ENCODE measurements at places on chromosomes 7 and 10.
A peak's percentile ranks its signal among the peaks of the same experiment; 100 is the strongest.

DNA sequence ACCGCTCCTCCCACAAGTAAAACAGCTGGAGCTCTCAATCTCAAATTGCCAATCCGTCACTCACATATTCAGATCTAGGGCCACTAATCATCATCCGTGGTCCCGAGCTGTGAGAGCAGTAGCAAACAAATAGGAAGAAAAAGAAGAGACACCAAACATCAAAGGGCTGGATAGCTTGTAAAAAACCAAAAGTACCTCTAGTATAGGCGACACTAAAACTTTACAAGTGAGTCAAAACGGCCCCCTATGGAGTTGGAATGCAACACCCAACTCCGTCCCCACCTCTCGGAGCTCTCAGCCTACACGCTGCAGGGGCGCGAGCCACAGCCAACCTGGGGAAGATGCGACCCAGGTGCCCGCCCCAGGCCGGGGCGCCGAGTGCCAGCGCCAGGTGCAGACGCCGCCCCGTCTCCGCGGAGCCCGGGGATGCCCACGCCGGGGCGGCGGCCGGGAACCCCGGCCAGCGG, 581 bp downstream of the FAM3C start:
- DNase-seq: peak; percentile 22

GRCh38 chr7:16891338-16891737, 9.6 kb upstream of the AGR3 start:
- DNase-seq: peak; percentile 2

DNA sequence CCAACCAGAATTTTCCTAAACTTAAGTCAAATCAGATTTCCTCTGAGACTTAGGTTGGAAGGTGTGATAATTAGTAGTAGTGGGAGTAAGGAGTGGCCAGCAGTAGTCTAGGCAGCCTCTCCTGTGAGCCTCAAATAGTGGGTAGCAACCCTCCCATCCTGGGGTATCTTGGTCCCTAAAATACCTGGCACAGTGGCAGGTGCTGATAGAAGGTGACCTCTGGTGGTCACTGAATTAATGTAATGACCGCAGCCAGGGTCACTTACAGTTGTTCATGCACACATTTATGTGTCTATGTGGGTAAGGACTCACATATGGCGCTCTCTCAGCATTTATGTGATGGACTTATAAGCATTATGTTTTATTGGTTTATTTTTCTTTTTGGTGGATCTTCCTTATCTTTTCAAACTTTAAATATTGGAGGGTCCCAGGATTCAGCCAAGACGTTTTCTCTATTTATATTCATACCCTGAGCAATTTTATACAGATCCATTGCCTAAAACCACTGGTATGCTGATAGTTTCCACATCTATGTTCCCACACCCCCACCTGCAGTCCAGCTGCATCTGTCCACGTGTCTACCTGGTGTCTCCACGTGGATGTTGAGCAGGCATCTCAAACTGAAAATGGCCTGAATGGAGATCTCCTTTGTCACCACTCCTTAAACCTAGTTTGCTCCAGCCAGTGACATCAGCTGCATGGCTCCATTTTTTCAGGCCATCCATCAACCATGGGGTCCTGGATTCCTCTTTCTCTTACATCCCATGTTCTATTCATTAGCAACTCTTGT, 18.3 kb downstream of the BMPER start:
- no peak for DNase-seq

GRCh38 chr7:70505886-70506285, 626.1 kb upstream of the GALNT17 start:
- DNase-seq: no peak

DNA sequence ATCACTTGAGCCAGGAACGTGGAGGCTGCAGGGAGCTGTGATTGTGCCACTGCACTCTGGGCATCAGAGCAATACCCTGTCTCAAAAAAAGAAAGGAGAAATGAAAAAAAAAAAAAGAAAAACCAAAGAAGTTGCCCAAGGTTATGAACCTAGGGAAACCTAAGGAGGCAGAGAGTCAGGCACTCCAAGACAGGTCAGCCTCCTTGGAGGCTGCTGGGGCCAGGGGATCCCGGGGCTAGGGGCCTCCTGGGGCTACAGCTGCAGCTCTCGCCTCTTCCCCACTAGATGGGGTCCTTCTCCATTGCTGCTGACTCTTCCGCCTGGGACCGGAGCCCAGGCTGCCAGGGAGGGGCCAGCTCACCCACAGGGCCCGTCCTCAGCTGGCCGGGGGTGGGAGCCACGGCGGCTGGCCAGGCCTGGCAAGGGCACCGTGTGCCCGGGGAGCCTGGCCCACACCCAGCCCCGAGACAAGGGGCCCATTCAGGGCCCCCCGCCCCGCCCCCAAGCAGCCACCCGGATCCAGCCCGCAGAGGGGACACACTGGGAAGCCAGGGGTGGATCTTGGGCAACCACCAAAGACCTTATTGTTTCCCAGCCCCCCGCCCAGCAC, 1.7 kb upstream of the SPACDR start:
- DNase-seq: no peak

- no peak for DNase-seq
Measured at GRCh38 chr7:143048827-143049226, 3.3 kb upstream of the OR6V1 start.

- DNase-seq: no peak
Measured at GRCh38 chr7:139626817-139627216, 103.3 kb downstream of the CLEC2L start.

DNA sequence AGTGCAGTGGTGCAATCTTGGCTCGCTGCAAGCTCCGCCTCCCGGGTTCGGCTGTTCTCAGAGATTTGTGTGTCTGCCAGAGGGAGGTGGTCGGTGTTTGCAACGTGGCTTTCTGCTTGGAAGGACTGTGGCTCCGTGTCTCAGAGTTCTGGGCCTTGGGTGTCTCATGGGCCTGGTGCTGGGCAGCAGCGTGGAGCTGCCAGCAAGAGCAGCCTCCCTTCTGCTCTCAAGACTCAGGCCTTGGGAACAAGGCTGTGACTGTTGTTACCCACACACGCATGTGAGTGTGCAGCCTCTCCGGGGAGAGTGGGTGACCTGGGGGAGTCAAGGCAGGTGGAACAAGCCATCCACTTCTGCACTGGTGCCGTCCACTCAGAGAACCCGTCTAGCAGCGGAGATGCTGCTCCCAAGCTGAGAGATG, 52.0 kb downstream of the VIPR2 start:
- DNase-seq: no peak

- DNase-seq: no peak
Measured at GRCh38 chr10:50874723-50875122, 10.7 kb downstream of the A1CF start.

GRCh38 chr10:107443813-107444212, 279.3 kb upstream of the SORCS1 start:
- DNase-seq: no peak

- no peak for DNase-seq
Measured at GRCh38 chr10:1549591-1550290, 187.6 kb downstream of the ADARB2 start.

GRCh38 chr10:10460451-10460850, 557.2 kb upstream of the CELF2 start:
- no peak for DNase-seq

- DNase-seq: no peak
Measured at GRCh38 chr10:48926764-48927540, 12.7 kb downstream of the LRRC18 start.

- DNase-seq: no peak
Measured at GRCh38 chr7:47149208-47149839, 432.6 kb downstream of the TNS3 start.

DNA sequence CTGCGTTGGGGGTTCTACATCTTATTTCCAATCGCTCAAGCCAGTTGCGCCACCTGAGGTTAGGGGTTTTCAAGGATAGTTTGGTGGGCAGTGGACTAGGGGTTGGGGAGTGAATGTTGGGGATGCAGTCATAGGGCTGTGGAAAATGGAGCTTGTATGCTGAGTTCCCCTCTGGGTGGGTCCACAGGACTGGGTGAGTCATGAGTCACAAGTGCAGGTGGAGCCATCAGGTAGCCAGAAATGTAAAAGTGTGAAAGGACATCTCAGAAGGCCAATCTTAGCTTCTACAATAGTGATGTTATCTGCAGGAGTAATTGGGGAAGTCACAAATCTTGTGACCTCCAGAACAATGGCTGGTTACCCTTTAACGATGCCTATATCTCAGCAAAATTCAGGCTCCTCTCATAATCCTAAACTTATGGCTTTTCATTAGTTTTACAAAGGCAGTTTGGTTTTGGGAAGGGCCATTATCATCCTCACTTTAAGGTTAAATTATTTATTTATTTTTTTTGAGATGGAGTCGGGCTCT, 18.0 kb upstream of the MKRN1 start:
- DNase-seq: no peak

DNA sequence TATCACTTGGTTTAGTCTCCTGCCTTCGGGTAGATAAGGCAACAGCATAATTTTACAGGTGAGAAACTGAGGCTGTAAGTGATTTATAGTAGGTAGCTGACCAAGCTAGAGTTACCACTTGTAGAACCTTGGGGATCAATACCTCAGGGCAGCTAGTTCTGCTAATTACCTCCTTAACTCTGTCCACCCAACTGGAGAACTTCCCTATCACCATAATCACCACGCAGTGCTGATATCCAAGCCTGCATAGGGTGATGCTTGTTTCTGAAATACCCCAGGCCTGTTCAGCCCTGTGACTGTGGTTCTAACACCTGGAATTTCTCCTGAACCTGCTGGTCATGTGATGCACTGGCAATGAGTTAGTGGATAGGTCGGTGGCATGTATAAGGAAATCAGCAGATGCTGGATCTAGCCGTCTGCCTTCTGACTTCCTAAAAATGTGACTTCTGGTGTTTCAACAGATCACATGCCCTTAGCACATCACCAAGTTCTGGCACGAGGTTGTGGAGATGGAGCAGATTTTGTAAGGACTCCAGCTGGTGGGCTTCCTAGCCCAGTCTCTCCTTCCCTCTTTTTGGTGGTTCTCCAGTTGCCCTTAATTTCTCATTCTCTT, 15.3 kb downstream of the PLAU start:
- DNase-seq: no peak

DNA sequence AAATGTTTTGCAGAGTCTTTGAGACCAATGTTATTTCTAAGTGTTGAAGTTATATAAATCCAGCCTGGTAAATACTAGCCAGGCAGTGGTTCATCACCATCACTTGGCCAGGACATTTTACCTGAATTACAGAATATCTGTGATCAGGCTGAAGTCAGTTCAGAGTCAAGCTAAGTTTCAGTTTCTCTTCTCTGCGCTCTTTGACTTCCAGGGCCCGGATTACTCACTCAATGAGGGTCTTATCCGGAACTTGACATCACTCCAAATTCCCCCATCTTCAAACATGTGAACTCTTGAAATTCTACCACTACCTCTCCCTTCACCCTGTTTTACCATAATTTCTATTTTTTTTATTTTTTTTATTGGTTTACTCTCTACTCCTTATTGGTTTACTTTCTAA, 36.6 kb upstream of the CCAR1 start:
- DNase-seq: no peak

GRCh38 chr10:77320971-77321471, 316.6 kb downstream of the KCNMA1 start:
- no peak for DNase-seq

DNA sequence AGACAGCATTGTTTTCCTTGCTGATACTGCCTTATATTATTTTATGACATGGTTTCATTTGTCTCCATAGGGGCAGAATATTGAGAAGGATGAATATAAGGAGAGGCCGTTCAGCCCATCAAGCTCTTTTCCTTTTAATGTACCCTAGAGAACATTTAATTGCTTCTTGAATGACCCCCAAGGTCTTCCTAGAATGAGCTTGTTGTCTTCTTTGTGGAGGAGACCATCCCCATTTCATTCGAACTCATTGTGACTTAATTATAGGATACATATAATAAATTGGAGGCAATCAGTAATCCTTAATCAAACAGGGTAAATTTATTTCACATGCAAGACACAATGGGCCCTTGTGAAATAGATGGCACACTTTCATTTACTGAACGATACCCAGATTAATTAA, 231.3 kb downstream of the MDFIC start:
- DNase-seq: no peak
